Cardiac septum (tissue), 1 donor: ENCODE measurements at places on chromosomes 7 and 10. TPM values are rescaled to one million over a fixed set of nuclear protein-coding genes. Genes with fewer than 3 reads are reported as not detected.

KCNH2 gene
- total RNA-seq, result 61.9 TPM

- no peak for DNase-seq
Measured at GRCh38 chr10:79126351-79127080, 57.8 kb downstream of the ZMIZ1 start.

- DNase-seq, result no peak
Measured at GRCh38 chr10:102653060-102653459, 8.8 kb downstream of the TRIM8 start.

GRCh38 chr10:70649526-70649925 is 22.8 kb upstream of the ADAMTS14 start:
- no peak for DNase-seq

PNLIPRP1 gene
- not detected for total RNA-seq

ANXA8 gene
- total RNA-seq, result not detected

DNA sequence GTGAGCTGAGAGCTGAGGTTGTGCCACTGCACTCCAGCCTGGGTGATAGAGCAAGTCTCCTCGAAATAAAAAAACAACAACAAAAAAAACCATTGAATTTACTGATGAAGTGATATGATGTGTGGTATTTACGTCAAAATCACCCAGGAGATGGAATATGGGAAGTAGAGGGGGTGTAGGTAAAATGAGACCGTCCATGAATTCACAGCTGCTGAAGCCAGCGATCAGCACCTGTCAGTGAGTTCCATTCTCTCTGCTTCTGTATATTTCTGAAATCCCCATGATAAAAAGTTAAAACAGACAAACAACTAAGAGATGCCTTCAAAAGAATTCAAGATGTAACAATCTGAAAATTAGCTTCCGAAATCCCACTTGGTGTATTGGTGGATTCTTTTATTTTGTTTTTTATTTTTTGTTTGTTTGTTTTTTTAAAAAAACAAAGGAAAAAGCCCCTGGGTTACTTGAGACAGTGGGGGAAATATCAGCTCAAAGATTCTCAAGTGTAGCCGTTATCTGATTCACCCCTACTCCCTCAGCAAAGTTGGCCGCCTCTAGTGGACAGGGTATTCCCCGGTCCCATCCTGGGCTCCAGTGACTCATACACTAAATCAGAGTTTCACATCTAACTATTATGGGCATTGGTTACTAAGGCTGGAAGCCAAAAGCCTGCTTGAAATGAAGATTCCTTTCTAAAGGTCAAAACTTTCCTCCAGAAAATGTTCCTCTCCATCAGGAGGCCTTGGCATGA is 76.4 kb downstream of the MAP3K8 start:
- no peak for DNase-seq

GRCh38 chr10:69243817-69244216 is 23.7 kb downstream of the HKDC1 start:
- no peak for DNase-seq

CDH23 gene
- 9.3 TPM for total RNA-seq

EPDR1 gene
- total RNA-seq, result 38.7 TPM

GRCh38 chr10:68333440-68334431 is 1.0 kb upstream of the PBLD start:
- no peak for DNase-seq

MYH16 gene
- total RNA-seq, result not detected

DNA sequence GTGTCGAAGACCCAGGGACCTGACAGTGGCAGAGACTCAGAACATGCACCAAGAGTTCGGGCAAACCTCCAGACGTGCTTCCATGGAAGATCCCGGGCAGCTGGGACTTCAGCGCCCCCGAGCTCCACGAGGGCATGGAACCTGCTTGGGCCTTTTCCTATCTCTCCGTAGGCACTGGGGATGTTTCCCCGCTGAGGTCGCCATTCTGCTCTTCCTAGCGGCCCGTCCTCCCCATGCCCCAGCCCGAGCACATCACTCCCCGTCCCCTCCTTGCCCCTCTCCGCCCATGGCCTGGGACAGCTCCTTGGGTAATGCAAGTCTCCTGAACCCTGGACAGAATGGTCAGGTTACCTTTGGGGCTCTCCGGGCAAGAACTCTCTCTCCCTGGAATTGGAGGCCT is 32.3 kb upstream of the SHH start:
- peak; percentile 47 for DNase-seq

TAC1 gene
- not detected for total RNA-seq

AMPH gene
- total RNA-seq, result 6.7 TPM

DNA sequence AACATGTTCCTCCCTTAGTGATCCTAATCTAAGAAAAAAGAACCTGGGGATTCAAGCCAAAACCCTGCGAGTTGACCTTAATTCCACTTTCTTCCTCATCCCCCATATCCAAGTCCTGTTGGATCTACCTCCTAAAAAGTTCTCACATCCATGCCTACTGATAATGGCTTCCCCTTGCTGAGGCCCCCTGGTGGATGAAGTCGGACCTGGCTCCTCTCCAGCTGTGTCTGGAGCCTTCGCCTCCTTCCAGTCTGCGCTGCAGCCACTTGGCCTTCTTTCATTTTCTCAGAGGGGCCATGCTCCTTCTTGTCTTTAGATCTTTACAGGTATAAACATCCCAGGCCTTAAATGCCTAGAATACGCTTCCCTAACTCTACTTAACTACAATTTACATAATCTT is 8.1 kb downstream of the PDE1C start:
- no peak for DNase-seq

SPDYE9 gene
- not detected for total RNA-seq

GRCh38 chr10:15627617-15628196 is 92.0 kb downstream of the ITGA8 start:
- DNase-seq, result no peak

DNA sequence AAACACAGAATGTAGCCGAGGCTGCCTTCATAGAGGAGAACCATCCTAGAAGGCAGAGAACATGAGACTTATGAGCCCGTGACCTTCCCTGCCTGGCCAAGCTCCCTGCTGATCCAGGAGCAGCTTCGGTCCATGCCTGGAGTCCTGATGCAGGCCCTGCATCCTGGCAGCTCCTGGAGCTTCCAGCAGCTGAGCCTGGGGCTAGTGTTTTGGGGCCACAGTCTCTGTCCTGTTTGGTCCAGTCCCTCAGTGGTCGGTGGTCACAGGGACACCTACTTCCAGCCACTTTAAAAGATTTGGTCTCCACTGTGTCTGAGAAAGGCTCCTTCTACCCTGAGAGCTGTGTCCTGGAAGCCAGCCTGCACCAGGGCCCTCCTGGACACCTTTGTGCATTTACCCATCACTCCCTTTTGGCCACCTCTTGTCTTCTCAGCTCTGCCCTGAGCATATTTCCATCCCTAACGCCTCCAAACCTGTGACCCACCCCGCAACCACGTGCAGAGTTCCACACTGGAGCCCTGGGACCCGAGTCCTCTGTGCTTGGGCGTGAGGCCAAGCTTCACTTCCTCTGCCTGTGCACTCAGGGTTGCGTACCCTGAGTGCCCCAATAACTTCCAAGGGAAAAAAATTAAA is 315.2 kb upstream of the ZNF32 start:
- DNase-seq, result no peak

DNA sequence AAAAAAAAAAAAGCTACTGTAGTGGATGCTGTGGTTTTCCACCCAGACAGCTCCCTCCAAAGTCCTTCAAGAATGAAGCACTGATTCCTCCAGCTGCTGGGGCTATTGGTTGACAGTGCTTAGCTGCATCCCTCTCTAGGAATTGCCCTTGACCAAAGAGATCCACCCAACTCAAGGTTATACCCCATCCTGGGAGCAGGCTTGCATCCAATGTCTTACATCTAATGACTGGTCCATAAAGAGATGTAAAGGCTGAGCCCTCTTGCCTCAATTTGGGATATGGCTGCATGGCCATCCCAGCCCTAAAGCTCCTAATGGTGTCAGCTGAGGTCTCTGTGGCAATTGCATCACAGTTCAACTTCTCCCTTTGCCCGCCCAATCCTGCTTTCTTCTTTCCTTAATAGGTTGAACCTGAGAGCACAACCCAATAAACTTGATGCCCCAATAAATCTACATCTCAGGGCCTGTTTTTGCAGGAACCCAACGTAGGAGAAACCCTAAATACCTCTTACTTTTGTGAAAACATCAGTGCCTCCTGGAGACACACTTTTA is 4.4 kb downstream of the GPR37 start:
- DNase-seq, result no peak

DNA sequence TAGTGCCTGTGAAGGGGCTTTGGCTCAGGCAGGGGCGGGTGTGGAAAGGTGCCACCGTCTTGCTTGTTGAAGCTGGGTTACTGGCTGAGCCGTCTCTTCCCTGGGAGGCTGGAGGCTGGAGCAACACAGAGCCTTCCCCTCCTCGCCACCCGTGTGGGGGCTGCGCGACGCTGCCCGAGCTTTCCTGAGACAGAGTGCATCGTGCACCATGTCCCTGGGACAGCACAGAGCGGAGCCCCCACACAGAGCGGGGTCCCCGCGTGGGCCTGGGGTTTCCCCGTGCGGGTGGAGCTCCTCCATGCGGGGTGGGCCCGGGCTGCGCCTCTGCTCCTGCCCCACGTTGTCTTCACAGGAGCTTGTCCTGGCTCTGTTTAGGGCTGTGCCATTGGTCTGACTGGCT is 69.9 kb downstream of the INPP5A start:
- peak; percentile 33 for DNase-seq

TFEC gene
- total RNA-seq, result 1.6 TPM

DUSP5 gene
- total RNA-seq, result 29.4 TPM

GRCh38 chr7:143042159-143042789 is 9.9 kb upstream of the OR6V1 start:
- DNase-seq, result no peak

DNA sequence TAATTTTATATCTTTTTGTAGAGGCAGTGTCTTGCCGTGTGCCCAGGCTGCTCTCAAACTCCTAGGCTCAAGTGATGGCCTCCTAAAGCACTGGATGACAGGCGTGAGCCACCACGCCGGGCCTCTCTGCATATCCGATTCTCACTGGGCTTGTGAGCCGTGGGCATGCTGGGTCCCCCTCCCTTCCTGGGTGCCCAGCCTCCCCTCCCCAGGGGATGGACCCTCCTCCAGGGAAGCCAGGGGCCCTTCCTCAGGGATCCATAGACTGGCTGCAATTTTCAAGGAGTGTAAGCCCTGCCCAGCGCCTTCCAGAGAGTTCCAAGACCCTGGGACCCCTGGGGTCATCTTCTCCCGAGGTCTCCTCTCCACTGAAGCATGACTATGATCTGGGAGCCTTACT is 23.7 kb upstream of the ELFN1 start:
- no peak for DNase-seq
